ENCODE measurements at places on chromosomes 7 and 10.

DNA sequence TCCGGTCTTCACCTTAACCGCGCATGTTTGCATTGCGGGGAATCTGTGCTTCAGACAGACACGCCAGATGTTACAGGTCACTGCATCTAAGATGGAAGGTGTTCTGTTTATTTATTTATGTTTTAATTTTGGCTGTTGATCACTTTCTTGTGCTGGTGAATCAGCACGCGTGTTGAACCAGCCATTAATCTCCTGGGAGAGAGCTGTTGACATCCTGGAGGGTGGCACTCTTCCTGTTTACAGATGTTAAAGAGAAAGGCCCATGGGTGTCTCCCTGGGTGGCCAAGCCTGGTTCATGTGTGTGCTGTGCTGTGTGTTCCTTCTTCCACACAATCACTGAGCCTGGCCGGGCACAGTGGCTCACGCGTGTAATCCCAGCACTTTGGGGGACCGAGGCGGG, 355.3 kb downstream of the PAXIP1 start:
- DNase-seq: no peak

GRCh38 chr7:146115548-146115850, 1.1 kb upstream of the CNTNAP2 start:
- no peak for DNase-seq

GRCh38 chr7:102147008-102147407, 139.7 kb upstream of the SH2B2 start:
- DNase-seq: no peak

DNA sequence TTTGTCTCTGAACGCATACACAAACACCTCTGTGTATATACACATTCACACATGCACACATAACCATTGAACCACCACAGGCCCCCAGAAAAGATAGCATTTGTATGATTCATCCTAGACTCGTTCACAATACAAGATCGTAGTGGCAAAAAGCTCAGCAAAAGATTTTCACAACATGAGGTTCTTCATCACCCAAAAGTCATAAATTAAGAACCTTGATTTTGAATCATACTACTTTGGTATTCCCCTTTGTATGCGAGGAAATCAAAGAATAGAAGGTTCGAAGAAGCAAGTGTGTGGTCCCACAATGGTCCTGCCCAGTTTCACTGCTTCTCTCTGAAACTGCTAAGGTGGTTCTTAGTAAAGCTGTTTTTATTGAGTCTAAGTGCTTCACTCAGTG, 200.7 kb downstream of the CELF2 start:
- no peak for DNase-seq

GRCh38 chr10:84344526-84344925, 16.1 kb downstream of the CCSER2 start:
- DNase-seq: no peak

GRCh38 chr7:7018290-7018689, 164.1 kb upstream of the C1GALT1 start:
- no peak for DNase-seq

Data from stimulated activated CD8-positive, alpha-beta memory T cell treated with anti-CD3 and anti-CD28 coated beads, Interleukin-4, amount 100 ng/mL, for 1 hour (primary cell).